Tibial nerve (tissue), 4 donors: ENCODE measurements at places on chromosomes 6 and 20.

- H3K36me3 ChIP-seq, result no peaks in the 10 kb centered on the region
- DNase-seq, result no peak
- peaks cover 63% of the 10 kb centered on the region for H3K4me1 ChIP-seq
These were observed 700 bp upstream of the LAMA5 start for GRCh38 chr20:62367633-62368391.

DNA sequence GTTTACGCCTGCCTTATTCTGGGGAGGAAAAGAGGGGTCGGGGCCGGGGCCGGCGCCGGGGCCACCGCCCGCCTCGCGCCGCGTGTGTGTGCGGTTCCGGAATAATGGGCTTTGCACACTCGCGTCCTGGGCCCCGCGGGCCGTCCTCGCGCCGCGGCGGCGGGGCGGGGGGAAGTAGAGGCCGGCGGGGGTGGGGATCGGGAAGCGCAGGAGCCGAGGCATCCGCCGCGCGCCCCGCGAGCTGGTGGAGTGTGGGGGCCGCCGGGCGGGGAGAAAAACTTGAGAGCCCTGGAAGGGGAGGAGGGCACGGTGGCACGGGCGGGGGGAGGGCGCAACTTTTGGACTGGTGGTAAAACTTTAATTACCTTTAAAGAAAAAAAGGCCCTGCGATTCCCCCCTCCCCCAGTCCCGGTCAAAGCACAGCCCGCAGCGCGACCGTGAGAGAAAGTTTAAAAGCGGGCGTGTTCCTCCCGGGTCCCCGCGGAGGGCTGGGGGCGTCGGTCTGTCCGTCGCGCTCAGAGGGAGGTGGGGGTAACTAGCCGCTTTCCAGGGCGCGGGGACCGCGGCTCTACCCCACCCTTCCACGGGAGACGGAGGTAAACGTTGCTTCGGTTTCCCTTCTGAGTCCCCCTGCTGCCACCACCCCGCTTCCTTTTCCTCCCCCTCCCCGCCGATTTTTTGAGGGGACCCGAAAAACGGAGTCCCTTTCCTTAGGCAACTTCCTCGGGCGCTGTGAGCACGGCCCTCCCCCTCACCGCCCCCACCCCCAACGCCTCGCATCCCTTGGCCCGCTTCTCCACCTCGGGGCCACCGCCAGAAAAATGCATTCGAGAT lies 1.9 kb downstream of the L3MBTL3 start:
- H3K36me3 ChIP-seq, result no peaks in the 10 kb centered on the region
- no peaks in the 10 kb centered on the region for H3K27me3 ChIP-seq
- H3K27ac ChIP-seq, result peak overlapping the region; percentile 93

DNA sequence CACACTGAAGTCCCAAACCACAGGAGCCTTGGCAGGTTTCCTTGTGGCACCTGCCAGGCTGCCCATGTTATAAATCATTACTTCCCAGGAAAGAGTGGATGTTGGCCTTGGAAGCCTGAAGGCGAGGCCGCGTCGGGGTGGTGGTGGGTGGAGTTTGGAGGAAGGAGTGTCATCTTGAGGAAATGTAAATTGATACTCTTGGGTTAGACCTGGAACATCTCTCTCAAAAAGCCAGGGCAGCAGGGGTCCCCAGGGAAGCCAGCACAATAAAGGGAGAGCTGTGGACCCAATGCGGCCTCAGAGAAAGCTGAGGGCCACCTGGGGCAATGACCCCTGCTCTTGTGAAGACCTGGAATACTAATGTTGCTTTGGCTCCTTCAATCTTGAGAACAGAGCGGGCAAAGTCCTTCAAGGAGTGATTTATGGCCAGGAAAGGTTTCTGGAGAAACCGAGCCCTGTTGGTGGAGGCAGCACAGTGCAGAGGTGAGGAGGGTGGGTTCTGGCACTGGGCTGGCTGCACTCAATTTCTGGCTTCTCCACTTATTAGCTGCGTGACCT lies 26.3 kb upstream of the TRAF3IP2 start:
- H3K4me1 ChIP-seq, result no peaks in the 10 kb centered on the region
- H3K27me3 ChIP-seq, result no peaks in the 10 kb centered on the region
- H3K4me3 ChIP-seq, result no peak overlapping the region
- no peak overlapping the region for H3K27ac ChIP-seq

DNA sequence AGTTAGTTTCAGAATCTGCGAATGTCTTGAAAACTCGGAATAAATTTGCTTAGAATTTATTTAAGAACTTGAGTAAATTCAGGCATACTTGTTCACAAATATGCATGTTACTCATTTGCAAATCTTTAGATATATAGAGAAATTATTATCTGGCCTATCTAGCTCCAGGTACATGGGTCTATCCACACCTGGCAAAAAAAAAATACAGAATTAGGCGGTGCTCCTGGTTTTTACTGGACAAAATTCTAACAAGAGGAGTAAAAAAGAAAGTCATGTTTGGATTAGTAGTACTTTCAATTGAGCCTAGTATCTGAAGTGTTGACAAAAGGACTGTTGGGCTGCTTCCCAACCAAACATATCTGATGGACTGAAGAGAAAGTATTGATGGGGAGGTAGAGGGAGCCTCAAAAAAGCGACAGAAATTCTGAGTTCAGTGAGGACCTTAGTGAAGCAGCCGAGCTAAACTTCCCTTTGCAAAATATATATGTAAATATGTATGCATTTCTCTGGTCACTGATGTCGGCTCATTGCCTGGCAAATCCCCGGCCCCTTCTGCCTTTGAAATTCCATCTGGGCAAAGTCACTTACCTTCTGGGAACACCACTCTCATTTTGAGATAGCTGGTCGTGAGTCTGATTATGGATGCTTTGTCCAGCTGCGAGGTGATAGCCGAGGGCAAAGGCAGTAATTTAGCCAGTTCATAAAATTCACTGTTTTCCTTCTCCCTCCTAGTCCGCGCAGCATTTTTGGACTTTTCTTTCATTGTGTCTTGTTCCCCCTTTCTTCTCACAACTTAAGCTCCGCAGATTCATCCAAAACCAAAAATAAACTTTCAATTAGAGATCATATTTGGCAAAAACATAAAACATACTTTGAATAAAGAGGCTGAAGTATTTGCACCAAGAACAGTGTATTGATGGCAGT lies 1.8 kb downstream of the SIM1 start:
- DNase-seq, result no peak
- H3K36me3 ChIP-seq, result no peaks in the 10 kb centered on the region

DNA sequence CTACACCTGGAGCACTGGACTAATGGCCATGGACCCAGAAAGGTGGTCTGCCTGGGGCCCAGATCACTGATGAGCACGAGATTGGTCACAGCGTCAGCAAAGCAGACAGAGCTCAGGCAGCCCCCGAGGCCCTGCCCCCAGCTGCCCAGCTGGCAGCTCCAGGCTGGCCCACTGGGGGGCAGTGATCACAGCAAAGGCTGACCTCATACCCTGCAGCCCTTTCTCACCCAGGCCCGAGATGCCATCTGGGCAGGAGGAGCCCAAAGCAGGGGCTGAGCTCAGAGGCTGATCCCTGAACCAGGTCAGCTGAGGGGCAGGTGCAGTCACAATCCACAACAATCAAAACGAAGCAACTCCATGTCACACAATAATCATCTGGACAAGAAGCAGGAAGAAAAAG lies 4.1 kb downstream of the MAP1LC3A start:
- H3K4me3 ChIP-seq, result no peak overlapping the region
- H3K27ac ChIP-seq, result peak overlapping the region; percentile 99
- peaks cover 28% of the 10 kb centered on the region for H3K36me3 ChIP-seq
- peaks cover 6% of the 10 kb centered on the region for H3K4me1 ChIP-seq
- DNase-seq, result no peak

GRCh38 chr6:29705389-29706231 lies 17.6 kb upstream of the HLA-F start:
- no peaks in the 10 kb centered on the region for H3K4me1 ChIP-seq
- H3K4me3 ChIP-seq, result no peak overlapping the region
- no peak overlapping the region for H3K27ac ChIP-seq
- peaks cover 23% of the 10 kb centered on the region for H3K27me3 ChIP-seq
- H3K36me3 ChIP-seq, result no peaks in the 10 kb centered on the region
- DNase-seq, result no peak
